ENCODE measurements at places on chromosomes 2 and 18. TPM values are rescaled to one million over a fixed set of nuclear protein-coding genes. Genes with fewer than 3 reads are reported as not detected.

GRCh38 chr2:190986221-190986953 lies 27.6 kb downstream of the STAT1 start:
- no peaks in the 10 kb centered on the region for H3K27me3 ChIP-seq
- H3K36me3 ChIP-seq: peaks cover 75% of the 10 kb centered on the region
- peak overlapping the region; percentile 25 for H3K27ac ChIP-seq
- no peak for DNase-seq
- no peaks in the 10 kb centered on the region for H3K4me1 ChIP-seq
- H3K4me3 ChIP-seq: no peak overlapping the region

DNA sequence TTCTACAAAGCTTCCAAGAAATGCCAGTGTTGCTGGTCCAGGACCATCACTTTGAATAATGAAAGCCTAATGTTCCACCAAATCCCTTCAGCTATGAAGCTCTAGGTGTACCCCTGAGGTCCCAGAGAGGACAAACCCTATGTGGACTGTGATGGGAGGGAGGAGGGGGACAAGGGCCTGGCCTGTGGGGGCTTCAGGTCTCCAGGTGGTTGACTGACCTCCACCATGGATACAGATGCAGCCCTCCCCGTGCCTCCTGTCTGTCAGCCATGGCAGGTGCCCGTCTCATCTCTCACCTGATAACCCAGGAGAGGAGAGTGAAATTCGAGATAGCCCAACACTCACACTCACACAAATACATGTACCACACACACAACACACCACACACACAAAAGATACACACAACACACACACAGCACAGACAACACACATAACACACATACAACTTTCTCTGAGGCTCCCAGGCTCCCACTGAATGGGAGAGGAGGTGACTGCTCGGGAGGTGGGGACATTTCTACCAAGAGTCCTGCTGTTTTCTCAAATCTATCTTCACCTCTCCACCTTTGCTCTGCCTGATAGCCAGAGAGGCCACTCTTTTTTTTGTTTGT lies 12.8 kb upstream of the RHOB start:
- no peak overlapping the region for H3K27ac ChIP-seq
- no peaks in the 10 kb centered on the region for H3K36me3 ChIP-seq

Gene TUBA3E
- total RNA-seq: not detected

DNA sequence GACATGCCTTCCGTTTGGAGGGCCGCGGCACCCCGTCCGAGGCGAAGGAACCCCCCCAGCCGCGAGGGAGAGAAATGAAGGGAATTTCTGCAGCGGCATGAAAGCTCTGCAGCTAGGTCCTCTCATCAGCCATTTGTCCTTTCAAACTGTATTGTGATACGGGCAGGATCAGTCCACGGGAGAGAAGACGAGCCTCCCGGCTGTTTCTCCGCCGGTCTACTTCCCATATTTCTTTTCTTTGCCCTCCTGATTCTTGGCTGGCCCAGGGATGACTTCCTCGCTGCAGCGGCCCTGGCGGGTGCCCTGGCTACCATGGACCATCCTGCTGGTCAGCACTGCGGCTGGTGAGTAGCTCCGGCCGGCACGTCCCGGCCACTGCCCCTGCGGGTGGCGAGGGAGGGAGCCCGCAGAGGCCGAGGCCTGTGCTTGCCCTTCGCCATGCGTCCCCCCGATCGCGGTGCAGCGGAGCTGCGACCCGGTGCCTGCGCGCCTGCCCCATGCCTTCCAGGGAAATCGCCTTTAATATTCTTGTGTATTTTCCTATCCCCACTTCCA lies 1.2 kb downstream of the BMPR2 start:
- peak; percentile 54 for DNase-seq
- H3K4me3 ChIP-seq: peak overlapping the region; percentile 98
- peaks cover 33% of the 10 kb centered on the region for H3K4me1 ChIP-seq
- no peaks in the 10 kb centered on the region for H3K36me3 ChIP-seq

- H3K27me3 ChIP-seq: no peaks in the 10 kb centered on the region
- H3K4me3 ChIP-seq: no peak overlapping the region
- no peaks in the 10 kb centered on the region for H3K4me1 ChIP-seq
- H3K36me3 ChIP-seq: no peaks in the 10 kb centered on the region
Observed at GRCh38 chr18:28045880-28046279, 131.1 kb downstream of the CDH2 start.

- H3K4me3 ChIP-seq: no peak overlapping the region
- H3K36me3 ChIP-seq: peaks cover 3% of the 10 kb centered on the region
- H3K27ac ChIP-seq: no peak overlapping the region
- DNase-seq: no peak
Observed at GRCh38 chr2:42297322-42297936, 63.6 kb downstream of the COX7A2L start.

GRCh38 chr2:33168922-33169321 lies 222.2 kb downstream of the LTBP1 start:
- no peak overlapping the region for H3K4me3 ChIP-seq
- no peak for DNase-seq
- H3K36me3 ChIP-seq: no peaks in the 10 kb centered on the region
- H3K27ac ChIP-seq: no peak overlapping the region
- H3K4me1 ChIP-seq: no peaks in the 10 kb centered on the region
- no peaks in the 10 kb centered on the region for H3K27me3 ChIP-seq

- H3K4me1 ChIP-seq: peaks cover 18% of the 10 kb centered on the region
- no peaks in the 10 kb centered on the region for H3K27me3 ChIP-seq
- no peak for DNase-seq
Observed at GRCh38 chr2:73931531-73932500, 5.1 kb downstream of the DGUOK start.

Gene VWC2L
- not detected for total RNA-seq

DNA sequence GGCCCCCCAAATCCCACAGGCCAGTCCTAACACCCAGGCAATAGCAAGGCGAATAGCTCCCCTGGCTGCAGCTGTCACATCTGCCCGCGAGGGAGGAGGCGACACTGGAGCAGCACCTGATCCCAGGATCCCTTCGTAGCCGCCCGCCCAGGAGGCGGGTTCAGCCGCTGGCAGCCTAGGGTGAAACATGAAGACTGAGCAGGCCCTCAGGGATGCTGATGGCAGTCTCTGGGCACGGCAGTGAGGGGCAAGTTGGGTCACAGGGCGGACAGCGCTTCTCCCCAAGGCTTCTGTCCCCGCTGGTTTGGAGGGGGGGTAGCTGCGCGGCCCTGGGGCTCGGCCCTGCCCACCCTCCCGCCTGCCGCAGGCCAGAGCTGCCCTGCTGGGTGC lies 1.9 kb downstream of the DNMT3A start:
- H3K4me1 ChIP-seq: peaks cover 10% of the 10 kb centered on the region
- no peak overlapping the region for H3K4me3 ChIP-seq
- H3K36me3 ChIP-seq: no peaks in the 10 kb centered on the region
- no peaks in the 10 kb centered on the region for H3K27me3 ChIP-seq
- DNase-seq: no peak

Gene GALM
- 32.8 TPM for total RNA-seq

DNA sequence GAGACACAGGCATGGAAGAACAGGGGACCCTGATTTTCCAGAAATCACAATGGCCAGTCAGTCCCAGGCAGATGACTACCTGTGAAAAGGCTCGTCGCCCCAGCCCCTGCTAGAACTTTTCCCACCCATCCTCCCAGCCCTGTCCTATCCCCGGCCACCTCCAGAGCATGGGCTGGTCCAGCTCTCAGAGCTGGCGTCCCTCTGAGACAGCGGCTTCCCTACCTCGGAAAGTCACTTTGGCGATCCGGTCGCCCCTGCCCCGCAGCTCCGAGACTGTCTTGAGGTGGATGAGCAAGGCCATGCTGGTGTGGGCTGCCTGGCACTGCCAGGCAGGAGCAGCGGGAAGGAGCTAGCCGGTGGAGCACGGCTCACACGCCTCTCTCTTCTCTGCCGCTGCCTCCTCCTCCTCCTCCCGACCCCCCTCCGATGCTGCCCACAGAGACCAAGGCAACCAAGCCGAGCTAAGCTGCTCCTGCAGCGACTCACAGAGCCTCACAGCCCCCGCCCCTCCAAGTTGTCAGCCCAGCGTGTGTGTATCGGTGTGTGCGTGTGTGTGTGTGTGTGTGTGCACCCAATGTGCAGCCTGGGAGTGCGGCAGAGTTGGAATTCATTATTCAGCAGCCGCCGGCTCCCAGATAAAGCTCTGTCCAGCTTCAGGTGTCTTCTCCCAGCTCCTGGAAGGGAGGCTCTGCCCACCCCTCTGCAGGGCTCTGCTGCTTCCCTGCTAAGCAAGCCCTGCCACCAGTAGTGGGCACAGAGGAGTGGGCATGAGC lies 80.5 kb upstream of the OTOF start:
- H3K27ac ChIP-seq: no peak overlapping the region
- H3K4me1 ChIP-seq: no peaks in the 10 kb centered on the region
- no peaks in the 10 kb centered on the region for H3K27me3 ChIP-seq
- DNase-seq: no peak
- no peaks in the 10 kb centered on the region for H3K36me3 ChIP-seq

Gene SERPINB7
- not detected for total RNA-seq

Gene KCNJ3
- total RNA-seq: 0.23 TPM

DNA sequence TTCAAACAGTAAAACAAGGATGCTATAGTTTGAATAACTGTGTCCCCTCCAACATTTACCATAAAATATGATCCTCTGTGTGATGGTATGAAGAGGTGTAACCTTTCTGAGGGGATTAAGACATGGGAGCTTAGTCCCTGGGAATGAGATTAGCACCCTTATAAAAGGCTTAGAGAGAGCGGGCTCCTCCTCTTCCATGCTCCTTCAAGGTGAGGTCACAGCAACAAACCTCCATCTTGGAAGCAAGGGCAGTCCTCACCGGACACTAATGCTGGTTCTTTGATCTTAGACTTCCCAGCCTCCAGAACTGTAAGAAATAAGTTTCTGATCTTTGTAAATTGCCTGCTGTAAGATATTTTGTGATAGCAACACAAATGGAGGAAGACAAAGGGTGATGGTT lies 700.3 kb downstream of the TMEM182 start:
- H3K4me3 ChIP-seq: no peak overlapping the region
- H3K4me1 ChIP-seq: no peaks in the 10 kb centered on the region
- H3K27ac ChIP-seq: no peak overlapping the region

- no peak for DNase-seq
- H3K36me3 ChIP-seq: no peaks in the 10 kb centered on the region
- H3K4me3 ChIP-seq: no peak overlapping the region
- no peak overlapping the region for H3K27ac ChIP-seq
Observed at GRCh38 chr2:101613056-101613704, 84.3 kb upstream of the MAP4K4 start.

DNA sequence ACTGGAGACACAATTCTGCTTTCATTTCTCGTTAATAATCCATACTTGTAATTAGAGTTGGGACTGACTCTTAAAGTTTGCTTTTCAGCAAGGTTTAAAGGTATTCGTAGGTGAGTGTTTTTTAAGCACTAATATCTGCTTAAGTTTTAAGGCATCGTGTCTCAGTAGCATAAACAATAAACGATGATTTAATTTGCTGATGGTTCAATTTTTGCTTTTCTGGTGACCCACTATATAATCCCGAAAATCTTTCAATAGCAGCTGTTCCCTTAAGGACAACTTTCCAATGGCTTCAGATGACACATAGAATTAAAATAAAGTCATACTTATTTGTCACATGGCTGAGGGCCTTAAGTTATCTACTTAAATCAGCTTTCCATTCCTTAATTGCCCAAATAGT lies 859.5 kb upstream of the SOX11 start:
- H3K27ac ChIP-seq: no peak overlapping the region
- H3K4me3 ChIP-seq: no peak overlapping the region
- no peaks in the 10 kb centered on the region for H3K27me3 ChIP-seq
- no peaks in the 10 kb centered on the region for H3K36me3 ChIP-seq
- no peak for DNase-seq

GRCh38 chr2:19235308-19235707 lies 123.1 kb downstream of the OSR1 start:
- no peaks in the 10 kb centered on the region for H3K27me3 ChIP-seq
- no peak for DNase-seq
- H3K4me1 ChIP-seq: no peaks in the 10 kb centered on the region
- H3K4me3 ChIP-seq: no peak overlapping the region
- no peaks in the 10 kb centered on the region for H3K36me3 ChIP-seq
- H3K27ac ChIP-seq: no peak overlapping the region

Gene CNDP1
- 0.09 TPM for total RNA-seq

DNA sequence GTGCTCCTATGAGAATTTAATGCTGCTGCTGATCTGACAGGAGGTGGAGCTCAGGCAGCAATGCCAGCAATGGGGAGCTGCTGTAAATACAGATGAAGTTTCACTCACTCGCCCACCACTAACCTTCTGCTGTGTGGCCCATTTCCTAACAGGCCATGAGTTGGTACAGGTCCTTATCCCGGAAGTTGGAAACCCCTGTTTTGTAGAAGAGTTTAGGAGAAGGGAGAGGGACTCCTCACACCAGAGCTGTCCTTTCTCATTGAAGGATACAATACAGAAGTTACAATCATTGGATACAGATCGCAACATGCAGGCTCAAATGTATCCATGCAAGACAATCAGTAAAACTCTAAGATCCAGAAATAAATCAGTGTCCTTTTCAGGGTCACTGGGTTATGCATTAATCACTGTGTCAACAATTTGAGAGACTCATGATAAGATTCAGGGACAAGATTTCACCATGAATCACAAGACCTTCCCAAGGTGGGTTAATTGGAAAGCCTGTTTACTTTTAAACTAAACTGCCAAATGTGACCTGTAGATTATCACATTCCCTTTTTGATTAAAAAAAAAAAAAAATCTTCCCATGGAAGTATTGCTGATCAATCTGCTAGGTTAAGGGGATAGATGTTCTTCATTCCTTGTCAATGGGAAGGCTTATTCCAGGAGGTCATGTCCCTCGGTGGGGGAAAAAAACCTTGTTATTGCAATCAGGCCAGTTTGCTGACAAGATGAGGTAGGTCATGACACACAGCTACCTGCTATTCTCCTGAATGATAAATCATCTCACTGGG lies 97.2 kb downstream of the SP100 start:
- H3K27ac ChIP-seq: peak overlapping the region; percentile 65
- peak overlapping the region; percentile 50 for H3K4me3 ChIP-seq
- H3K4me1 ChIP-seq: peaks cover 15% of the 10 kb centered on the region

DNA sequence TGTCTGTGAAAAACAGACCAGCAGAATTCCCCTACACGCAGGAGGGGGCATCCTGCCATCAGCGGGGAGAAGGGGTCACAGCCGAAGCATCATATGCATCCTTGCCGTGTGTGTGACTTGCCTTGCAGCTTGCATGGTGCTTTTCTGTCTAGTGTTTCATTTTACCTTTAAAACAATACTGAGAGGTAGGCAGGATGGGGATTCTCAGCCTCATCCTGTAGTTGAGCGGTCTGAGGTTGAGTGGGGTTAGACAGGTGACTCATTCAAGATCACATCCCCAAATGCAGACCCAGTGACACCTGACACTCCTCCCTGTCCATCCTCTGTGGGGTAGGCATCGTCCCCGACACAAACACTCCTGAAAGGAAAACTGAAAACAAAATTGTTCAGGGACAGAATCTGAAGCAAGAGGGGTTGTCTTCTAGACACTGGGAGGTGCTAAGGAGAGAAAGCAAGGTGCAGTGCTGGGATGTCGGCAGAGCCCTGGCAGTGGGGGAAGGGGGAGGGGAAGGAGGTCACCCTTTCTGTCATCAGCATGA lies 7.9 kb downstream of the ARL4C start:
- H3K36me3 ChIP-seq: no peaks in the 10 kb centered on the region
- DNase-seq: no peak
- H3K27me3 ChIP-seq: no peaks in the 10 kb centered on the region
- no peaks in the 10 kb centered on the region for H3K4me1 ChIP-seq
- no peak overlapping the region for H3K4me3 ChIP-seq

- peaks cover 28% of the 10 kb centered on the region for H3K4me1 ChIP-seq
- DNase-seq: peak; percentile 57
- H3K36me3 ChIP-seq: no peaks in the 10 kb centered on the region
Observed at GRCh38 chr2:172931918-172932520, 143.6 kb upstream of the MAP3K20 start.

GRCh38 chr2:205014201-205014600 lies 468.9 kb downstream of the PARD3B start:
- H3K36me3 ChIP-seq: no peaks in the 10 kb centered on the region
- H3K4me1 ChIP-seq: no peaks in the 10 kb centered on the region
- H3K27ac ChIP-seq: no peak overlapping the region
- no peak overlapping the region for H3K4me3 ChIP-seq

Gene SRSF7
- 63.4 TPM for total RNA-seq
